ENCODE measurements at places on chromosomes 6 and 20.

- no peak for DNase-seq
Measured at GRCh38 chr6:36586606-36587005, 7.6 kb upstream of the SRSF3 start.

- no peak for DNase-seq
Measured at GRCh38 chr20:63254606-63255384, 532 bp upstream of the NKAIN4 start.

DNA sequence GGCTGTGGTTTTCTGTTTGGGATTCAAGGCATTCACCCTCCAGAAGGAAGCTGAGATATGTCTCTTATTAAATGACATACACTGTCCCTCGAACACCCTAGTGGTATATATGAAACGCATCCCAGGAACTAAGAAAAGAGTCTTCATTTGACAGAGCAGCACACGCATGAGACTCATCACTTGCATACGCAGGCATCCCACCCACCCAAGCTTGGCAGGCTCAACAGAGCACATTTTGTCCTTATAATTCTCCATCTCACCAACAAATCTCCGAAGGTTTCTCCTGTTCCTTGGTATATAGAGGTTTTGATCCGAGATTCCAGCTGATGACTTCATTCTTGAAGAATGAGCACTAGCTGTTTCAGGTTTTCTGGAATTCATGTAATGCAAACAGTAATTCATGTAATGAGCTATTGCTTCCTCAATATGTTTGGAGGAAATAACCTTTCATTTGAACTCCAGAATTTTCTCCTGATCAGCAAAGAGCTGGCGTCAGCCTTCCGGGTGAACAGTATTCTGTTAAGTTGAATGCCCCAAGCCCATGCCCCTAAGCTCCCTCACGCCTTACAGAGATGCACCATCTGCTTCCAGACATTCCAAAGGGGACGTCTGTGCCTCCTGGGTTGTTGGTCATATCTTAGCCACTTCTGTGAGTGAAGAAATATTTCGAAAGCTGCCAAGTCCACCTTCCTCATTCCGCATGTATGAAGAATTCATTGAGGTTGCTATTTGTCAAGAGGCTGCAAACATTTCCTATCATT, 66.0 kb upstream of the CDH4 start:
- DNase-seq = peak; percentile 98

DNA sequence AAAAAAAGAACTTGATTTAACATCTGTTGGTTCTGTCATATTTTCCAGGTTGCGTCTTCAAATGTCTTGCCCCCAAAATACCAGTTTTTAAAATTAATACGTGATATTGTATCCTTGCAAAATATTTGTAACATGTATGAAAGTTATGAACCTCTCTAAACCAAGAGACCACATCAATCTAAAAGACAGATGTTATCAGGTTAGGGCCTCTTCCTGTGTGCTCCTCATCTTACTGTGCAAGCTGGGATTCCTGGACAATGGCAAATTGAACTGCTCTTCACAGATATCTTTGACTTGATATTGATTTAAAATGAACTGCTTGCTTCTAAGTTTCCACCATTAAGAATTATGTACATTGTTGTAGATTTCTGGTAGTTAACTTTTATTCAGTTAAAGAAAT, 9.6 kb downstream of the TMEM239 start:
- DNase-seq = no peak

- no peak for DNase-seq
Measured at GRCh38 chr6:143611580-143611979, 66.2 kb upstream of the PHACTR2 start.

DNA sequence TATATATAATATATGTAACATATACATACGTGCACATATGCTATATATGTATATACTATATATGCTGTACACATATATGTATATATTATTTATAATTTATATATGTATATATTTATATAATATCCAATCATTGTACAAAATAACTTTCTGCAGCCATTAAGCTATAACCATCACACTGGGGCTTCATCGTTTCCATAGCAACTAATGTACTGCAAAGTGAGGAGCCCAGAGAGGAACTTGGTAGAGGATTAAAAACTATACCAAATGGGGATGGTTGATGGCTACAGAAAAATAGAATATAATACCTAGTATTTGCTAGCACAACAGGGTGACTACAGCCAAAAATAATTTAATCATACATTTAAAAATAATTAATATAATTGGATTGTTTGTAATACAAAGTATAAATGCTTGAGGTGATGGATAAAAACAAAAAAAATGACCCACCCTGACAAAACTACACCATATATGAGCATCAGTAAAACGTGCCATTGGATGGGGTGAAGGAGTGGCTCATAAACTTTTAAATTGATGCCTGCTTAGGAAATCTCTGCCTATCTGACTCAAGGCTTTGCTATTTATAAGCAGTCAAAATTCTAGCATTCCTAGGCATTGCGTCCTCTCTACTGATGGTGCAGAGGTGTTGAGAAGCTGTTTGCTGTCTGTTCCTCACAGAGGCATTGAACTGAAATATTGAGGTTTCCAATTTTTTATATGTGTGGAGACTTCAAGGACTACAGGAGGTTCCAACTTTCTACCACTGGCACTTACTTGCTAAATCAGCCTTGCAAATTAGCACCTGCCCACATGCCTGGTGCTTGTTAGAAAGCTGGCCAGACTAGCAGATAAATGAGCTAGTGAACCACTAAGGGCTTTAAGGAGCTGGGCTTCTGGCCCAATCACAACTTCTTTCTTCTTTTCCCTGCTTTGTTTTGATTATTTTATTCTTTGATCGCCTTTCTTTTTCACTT, 190.1 kb downstream of the SCP2D1 start:
- no peak for DNase-seq

DNA sequence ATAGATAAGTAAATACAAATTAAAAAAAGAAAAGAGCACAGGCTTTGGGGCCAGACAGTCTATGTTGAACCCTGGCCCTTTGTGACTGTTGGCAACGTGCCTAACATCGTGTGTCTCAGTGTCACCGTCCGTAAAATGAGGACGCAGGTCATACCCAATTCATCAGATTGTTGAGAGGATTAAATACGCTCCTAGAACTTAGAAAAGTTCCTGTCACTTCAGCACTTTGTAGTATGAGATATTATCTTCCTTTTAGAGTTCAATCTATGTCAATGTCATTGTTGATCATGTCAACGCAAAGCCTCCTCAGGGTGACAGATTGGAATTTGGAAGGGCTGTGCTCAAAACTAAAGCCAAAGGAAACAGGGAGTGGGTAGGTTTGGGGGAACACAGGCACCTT, 21.7 kb downstream of the SERPINB1 start:
- no peak for DNase-seq

- no peak for DNase-seq
Measured at GRCh38 chr6:11248974-11249761, 16.7 kb upstream of the NEDD9 start.

DNA sequence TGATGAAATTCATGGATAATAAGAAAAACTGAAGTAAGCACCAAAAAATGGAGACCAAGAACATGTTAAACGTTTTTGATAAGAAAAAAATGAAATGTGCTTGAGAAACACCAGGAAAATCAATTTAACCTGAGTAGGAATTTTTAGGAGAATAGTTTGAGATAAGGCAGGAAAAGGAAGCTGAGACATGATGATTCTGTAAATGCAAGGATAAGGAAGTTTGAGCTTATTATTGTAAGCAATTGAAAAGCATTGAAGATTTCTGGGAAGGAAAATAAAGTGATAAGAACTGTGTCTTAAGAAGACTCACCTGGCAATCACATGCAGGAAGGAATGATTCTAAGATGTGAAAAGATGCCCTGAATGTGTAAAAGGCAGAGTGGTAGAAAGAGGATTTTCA, 66.6 kb downstream of the ALDH8A1 start:
- DNase-seq = no peak

DNA sequence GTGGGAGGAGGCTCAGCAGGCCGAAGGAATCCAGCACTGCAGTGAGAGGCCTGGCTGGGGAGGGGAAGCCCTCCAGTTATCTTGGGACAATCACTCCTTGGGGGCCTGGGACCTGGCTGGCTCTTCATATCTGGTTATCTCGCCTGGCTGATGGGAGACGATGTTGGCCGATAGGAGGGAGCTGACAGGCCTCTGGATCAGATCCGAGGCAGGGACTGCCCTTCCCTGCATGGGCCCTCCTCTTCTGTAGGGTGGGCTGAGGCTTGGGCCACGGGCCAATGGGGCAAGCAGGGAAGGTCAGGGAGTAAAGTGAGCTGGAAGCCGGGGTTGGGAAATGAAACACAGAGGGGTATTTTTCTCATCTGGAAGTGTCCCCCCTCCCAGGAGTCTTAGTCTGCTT, 25.2 kb downstream of the MANBAL start:
- DNase-seq = no peak

- DNase-seq = peak; percentile 34
Measured at GRCh38 chr6:89372506-89372901, 20.0 kb upstream of the UBE2J1 start.

GRCh38 chr6:36839749-36840431, 646 bp upstream of the CPNE5 start:
- DNase-seq = peak; percentile 40

DNA sequence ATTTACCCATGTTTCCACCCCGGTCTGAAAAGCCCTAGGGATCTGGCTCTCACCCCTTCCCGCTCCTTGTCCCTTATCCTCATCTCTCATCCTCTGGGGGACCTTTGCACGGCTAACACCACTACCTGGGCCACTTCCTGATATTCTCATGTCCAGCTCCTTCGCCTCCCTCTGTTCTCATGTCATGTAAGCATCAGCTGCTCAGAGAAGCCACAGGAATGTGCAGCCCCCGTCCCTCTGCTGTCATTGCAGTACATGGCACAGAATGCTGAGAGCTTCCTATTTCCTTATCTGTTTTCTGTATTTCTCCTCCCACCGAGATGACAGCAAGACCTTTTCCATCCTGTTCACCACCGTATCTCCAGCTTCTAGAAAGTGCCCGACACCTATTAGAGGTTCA, 102.4 kb downstream of the MTHFD1L start:
- DNase-seq = peak; percentile 33

DNA sequence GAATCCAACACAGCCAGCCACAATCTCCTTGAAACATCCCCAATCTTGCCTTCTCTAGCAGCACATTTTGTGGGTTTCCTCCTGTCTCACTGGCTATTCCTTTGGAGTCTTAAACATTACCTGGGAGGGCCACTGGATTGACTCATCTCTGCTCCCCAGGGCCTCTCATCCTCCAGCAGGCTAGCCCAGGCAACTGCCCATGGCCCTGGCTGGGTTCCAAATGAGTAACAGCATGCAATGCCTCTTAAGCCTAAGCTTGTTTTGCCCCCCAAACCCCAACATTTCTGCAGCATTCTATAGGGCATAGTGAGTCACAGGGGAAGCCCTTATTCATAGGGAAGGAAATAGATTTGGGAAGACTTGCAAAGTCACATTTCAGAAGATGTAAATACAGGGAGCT, 204.9 kb downstream of the FOXA2 start:
- DNase-seq = no peak

GRCh38 chr6:133997267-133997666, 44.2 kb downstream of the TBPL1 start:
- no peak for DNase-seq

- DNase-seq = no peak
Measured at GRCh38 chr20:21516861-21517565, 3.1 kb upstream of the NKX2-2 start.

DNA sequence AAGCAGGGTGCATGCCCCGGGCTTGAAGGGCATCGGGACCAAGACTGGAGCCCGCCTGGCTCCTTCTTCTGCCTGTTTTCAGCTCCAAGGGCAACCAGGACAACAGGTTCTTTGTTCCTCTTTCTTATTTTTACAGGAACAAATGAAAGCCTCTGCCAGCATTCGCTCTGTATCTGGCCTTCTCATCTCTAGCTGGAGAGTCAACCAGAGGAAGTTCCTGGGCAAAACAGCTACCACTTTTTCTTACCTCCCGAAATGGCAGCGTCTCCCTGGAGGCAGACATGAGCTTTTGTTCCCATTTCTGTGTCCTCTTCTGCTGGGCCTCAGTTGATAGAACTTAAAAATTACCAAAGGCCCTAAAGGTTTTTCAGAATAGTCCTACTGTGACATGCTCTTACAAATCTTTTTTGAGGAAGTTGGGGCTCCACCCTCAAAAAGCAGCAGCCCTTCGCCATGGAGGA, 74.1 kb upstream of the NAA20 start:
- no peak for DNase-seq

DNA sequence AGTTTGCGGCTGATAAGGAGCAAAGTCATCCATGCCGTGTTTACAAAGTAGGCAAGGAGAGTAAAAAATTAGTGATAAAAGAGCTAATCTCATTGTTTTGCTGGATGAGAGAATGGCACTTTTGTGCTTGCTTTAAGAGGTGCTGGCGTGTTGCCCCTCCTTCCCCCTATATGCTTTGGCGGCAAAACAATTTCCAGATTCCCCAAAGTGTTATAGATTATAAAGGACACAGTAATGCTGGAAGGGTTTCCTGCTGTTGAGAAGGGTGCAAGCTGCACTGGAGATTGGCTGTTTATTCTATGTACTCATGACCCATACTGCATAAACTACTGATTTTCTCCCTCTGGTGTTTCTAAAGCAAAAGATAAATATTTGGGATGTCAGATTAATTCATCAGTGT, 338.9 kb upstream of the MAP3K7 start:
- DNase-seq = no peak

DNA sequence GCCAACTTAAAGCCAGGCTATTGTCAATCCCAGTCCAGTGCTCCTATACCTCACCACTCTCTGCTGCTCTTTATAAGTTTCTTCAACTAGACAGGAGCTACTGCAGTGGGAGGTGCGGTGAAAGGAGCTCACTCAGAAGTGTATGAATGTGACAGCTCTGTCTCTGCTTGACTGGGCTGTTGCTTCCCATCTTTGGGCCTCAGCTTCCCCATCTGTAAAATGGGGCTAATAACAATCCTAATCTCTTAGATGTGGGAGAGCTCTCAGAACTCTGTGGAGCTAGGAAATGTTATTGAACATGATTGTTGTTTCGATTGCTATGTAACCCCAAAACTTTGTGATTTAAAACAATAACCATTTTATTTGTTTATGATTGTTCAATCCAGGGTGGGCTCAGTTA, 8.4 kb upstream of the RALY start:
- no peak for DNase-seq

DNA sequence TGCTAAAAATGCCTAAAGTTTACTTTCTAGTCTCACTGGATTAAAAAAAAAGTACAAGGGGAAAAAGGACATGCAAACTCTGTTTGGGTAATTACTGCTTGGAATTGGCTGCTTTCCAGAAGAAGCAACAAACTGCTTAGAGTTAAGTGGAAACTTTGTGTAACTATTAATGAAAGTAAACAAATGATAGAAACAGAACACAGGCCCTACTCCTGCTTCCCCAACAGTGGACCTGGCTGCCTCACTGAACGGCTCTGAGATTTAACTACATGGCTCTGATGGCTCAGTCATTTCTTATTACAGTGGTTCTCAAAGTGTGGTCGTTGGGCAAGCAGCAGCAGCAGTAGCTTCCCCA, 108.5 kb downstream of the MAN1A1 start:
- peak; percentile 93 for DNase-seq
